H1 (cell line): ENCODE measurements at places on chromosomes 2 and 18. TPM values are rescaled to one million over a fixed set of nuclear protein-coding genes. Genes with fewer than 3 reads are reported as not detected.

- DNase-seq, result no peak
These were observed 483.0 kb upstream of the NRP2 start for GRCh38 chr2:205199165-205199850.

- DNase-seq, result no peak
These were observed 169.1 kb downstream of the ATAD2B start for GRCh38 chr2:23757686-23758433.

GRCh38 chr18:62453864-62454263 lies 69.0 kb upstream of the ZCCHC2 start:
- no peak for DNase-seq

GRCh38 chr18:79010802-79011201 lies 31.2 kb downstream of the SALL3 start:
- no peak for DNase-seq

DNA sequence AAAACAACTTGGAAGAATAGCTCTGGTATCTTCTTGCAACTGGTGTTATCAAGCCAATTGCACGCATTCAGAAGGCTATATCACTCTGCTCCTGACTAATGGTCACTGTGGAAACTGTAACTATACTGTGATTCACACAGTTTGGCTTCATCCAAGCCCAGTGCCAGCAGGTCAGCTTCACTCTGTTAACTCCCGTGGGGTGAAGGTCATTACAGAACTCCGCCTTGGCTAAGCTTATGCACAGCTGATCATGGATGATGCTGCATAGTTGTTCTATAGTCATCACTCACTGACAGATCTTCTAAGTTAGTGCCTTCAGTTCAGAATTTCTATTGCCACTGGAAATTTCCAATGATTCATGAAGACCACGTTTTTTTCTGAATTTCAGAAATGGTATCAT lies 497.2 kb upstream of the NETO1 start:
- DNase-seq, result no peak

GRCh38 chr2:16496426-16497388 lies 168.9 kb downstream of the CYRIA start:
- DNase-seq, result no peak

- no peak for DNase-seq
These were observed 26.9 kb downstream of the SNORC start for GRCh38 chr2:232896720-232897597.

GRCh38 chr2:23381485-23381884 lies 3.5 kb upstream of the KLHL29 start:
- no peak for DNase-seq

GRCh38 chr2:150832686-150833085 lies 345.2 kb upstream of the RND3 start:
- no peak for DNase-seq

GRCh38 chr18:62651276-62652056 lies 63.9 kb upstream of the PHLPP1 start:
- peak; percentile 40 for DNase-seq

- no peak for DNase-seq
These were observed 36.3 kb downstream of the OSGEPL1 start for GRCh38 chr2:189726271-189726670.

GRCh38 chr2:26223018-26223417 lies 21.4 kb downstream of the HADHA start:
- no peak for DNase-seq

GRCh38 chr2:143742581-143742980 lies 613.4 kb downstream of the ARHGAP15 start:
- DNase-seq, result no peak

- no peak for DNase-seq
These were observed 171.8 kb downstream of the PTGR3 start for GRCh38 chr18:75036917-75037688.

DNA sequence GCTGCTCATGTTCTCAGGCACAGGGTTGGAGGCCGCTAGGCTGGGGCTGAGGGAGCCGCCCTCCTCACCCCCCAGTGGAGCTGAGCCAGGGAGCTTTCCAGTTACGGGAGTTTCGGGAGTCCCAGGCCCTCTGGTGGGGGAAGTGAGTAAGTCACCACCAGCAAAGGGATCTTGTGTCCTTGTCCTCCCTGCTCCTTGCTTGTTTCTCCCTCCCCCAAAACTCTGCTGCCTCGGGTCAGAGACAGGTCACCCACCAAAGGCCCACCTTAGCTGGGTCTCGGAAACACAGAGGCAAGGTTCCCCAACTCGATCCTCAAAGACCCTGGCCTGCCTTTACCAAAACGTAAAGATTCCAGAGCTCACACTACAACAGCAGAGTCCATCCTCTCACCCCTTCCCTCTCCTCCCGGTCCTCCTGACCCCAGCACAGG lies 60.5 kb upstream of the POMC start:
- peak; percentile 84 for DNase-seq

DNA sequence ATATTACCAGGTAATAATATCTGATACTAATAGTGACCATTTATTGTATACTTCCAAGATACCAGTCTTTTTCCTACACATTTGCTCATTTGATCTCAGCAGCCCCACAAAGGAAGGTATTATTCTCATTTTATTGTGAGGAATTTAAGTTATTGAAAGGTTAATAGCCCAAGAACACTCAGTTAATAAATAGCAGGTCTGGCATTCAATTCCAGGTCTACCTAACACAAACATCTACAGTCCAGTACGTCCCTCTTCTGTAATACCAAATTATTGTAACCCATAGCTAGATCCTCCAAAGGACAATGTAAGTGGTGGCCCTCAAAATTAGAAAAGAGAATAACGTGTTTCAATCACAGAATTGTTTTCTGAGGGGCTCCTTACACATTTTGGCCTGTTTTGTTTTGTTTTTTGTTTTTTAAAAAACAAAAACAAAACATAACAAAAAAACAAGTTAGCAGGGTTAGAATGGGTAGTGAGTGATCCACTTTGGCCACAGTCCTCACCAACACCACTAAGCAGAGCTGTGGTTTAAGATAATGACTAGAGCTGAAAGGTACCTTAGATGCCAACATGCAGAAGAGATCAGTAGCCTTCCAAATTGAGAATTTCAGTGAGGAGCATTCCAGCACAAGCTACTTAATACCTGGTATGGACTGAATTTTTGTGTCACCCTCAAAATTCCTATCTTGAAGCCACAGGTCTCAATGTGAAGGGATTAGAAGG lies 137.5 kb downstream of the DYM start:
- no peak for DNase-seq

DNA sequence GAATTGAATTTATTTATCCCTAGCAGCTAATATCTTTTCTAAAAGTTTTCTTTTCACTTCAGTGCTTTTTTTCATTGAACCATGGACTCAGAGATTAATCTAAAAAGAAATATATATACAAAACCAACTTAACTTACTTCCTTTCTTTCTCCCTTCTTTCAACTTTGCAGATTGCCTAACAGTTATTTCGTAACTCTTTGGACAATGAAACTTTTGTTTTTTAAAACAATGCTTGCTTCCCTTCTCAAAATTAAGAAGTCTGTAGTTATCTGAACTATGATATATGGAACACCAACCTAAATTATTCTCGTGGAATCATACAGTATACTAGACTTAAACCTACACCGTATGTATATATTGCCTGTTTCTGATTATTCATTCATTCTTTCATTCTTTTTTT lies 62.9 kb downstream of the MIB1 start:
- no peak for DNase-seq

GRCh38 chr2:236790963-236791362 lies 221.3 kb downstream of the ACKR3 start:
- no peak for DNase-seq

DNA sequence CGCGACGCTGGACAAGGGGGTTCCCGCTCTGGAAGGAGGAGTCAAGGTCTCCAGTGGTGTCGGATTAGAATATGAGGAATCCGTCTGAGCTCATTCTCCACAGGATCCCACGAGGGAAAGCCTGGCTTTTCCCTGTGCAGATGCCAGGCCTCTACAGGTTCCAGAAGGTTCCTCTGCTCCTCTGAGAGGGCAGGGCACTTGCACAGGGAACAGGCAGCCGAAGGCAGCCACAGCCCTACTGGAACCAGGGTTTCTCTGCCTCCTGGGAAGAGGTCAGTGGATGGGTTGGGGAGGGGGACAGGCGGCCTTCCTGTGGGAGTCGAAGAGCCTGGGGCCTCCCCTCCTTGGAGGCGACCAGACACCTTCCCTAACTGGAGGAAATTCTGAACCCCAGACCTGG lies 1.7 kb upstream of the AQP12A start:
- peak; percentile 41 for DNase-seq

The C2orf72 gene
- 0.71 and 1.1 TPM in 2 replicates for total RNA-seq

The FOXI3 gene
- total RNA-seq, result 15.9 and 17.1 TPM in 2 replicates

The BOK gene
- total RNA-seq, result 33.7 and 34.7 TPM in 2 replicates

The CHN1 gene
- 50.4 and 54.0 TPM in 2 replicates for total RNA-seq

The IL1A gene
- 0.34 and 0.74 TPM in 2 replicates for total RNA-seq

The PARD6G gene
- total RNA-seq, result 17.9 and 18.8 TPM in 2 replicates

The ANKRD30B gene
- 0.11 TPM in 1 of 2 replicates, not detected in the other for total RNA-seq

The LONRF2 gene
- total RNA-seq, result 0.42 and 0.74 TPM in 2 replicates

The GAD1 gene
- total RNA-seq, result 0.34 and 0.65 TPM in 2 replicates

The CTIF gene
- 17.8 and 22.0 TPM in 2 replicates for total RNA-seq
